ENCODE measurements at places on chromosomes 2 and 18.

DNA sequence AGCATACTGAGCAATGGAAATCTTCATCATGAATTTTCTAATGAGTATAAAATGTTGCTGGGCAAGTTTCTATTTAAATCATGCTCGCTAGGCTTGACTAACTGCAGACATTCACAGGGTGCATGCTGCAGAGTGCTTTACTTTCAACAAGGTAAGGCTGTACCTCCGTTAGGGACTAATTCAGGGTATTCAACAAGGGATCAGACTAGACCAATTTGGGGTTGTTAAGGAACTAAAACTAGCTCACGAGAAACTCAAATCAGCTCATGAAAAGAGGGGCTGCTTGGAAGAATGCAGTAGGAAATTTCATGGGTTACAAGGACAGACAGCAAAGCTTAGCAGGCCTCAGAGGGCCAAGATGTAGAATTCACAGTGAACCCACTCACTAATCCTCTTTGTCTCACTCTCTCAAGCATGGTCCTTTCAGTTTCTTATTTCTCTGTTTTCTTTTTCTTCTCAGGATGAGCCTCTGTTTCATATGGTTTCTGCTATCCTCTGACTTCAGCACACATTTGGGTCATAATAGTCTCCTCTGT, 2.2 kb downstream of the MYO3B start:
- DNase-seq = no peak

DNA sequence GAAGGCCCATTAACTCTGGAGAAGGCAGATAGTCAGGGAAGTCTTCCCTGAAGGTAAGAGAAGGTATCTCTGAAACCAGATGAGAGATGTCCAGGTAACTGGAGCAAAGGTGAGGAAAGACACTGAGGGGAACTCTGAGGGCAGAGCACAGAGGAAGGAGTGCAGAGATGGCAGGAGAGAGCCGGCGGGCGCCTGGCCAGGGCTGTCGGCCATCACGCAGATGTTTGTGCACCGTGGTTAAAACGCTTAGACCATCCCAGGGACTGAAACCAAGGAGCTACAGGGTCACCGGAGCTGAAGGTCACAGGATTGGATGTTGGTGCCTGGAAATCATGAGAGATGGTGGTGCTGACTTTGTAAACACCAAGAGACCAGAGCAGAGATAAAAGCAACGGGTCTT, 55.4 kb downstream of the LAMA1 start:
- DNase-seq = no peak

DNA sequence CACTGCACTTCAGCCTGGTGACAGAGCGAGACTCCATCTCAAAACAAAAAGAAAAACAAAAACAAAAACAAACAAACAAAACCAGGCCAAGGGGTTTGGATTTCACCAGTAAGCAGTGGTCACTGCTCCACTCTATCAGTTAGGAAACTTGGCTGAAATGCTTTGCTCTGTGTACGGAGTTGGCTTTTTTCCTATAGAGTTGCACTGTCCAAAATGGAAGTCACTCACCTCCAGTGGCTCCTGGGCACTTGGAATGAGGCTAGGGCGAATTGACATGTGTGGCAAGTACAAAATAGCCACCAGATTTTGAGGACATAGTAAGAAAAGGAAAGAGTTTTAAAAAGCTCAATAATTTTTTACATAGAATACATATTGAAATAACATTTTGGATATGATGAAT, 228.7 kb downstream of the LOXHD1 start:
- DNase-seq = no peak

DNA sequence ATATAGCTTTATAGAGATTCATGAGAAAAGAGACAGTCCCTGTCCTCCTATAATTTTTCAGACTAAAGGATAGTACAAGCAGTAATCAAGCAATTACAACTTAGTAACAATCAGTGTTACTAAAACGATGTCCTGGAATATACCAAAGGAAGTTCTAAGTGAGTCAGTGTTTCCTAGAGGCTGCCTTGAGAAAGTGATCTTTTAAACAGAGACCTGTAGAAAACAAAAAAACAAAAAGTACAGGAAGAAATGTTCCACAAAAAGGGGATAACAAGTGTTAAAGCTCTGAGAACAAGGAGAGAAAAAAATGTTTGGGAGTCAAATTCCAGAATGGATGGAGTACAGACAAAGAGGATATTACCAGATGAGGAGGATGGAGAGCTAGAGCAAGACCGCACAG, 556.4 kb downstream of the ERBB4 start:
- DNase-seq = no peak

- no peak for DNase-seq
Observed at GRCh38 chr2:8872821-8873432, 35.5 kb upstream of the KIDINS220 start.

- no peak for DNase-seq
Observed at GRCh38 chr2:69200107-69200520, 186.9 kb downstream of the GFPT1 start.

- no peak for DNase-seq
Observed at GRCh38 chr2:224646242-224646846, 61.2 kb upstream of the CUL3 start.

DNA sequence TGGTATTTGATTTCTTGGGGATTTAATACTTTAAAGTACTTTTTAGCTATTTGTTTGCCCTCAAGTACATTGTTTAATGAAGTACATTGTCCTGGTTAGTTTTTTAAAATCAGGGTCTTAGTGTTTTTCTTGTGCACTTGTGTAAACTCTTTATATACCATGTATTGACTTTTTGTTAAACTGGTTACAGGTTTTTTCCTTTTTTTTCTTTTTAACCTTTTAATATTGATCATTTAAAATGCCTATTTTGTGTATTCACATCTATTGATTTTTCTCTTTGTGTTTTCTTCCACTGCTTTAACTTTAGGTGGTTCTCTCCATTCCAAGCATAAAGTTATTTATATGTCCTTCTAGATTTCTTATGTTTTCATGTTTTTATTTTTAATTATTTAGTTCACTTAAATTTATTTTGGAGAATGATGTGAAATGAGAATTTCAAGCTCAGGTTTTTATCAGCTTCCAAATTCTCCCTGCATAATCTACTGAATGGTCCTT, 84.5 kb upstream of the MYCN start:
- DNase-seq = no peak

DNA sequence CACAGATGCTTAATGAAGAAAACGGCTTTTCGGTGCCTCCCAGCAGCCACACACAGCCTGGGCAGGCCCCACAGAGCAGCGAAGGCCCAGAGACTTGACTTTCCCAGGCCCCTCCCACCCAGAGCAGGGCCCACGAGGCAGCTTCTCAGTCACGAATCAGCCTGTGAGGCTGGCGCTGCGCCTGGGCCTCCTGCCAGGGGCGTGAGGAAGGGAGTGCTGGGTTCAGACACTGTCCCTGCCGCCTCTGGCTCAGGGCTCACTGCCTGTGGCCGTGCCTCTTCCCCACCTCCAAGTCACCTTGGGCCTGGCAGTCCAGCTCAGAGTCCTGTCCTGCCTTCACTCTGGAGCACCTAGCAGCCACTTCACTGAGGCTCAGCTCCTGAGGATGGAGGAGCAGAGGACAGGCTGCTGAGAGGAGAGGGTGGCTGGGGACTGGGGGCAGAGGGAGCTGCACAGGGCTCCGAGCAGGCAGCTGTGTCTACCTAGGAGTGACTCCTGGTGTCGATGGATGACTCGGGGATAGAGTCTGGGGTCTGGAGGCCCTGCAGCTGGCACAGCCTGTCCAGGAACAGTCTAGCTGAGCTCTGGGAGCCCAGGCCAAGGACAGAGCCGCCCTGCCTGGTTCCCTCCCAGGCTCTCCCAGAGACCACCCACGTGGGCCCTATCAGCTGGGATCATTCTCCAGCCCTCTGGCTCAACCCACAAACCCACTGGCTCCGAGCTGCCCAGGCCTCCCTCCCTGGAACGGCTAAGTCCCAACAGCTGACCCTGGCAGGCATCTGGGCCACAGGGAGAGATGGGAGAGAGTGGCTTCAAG, 36.4 kb upstream of the FOSL2 start:
- peak; percentile 28 for DNase-seq

- no peak for DNase-seq
Observed at GRCh38 chr2:195636890-195637289, 20.1 kb upstream of the SLC39A10 start.

- no peak for DNase-seq
Observed at GRCh38 chr18:68564961-68565360, 149.9 kb downstream of the TMX3 start.

DNA sequence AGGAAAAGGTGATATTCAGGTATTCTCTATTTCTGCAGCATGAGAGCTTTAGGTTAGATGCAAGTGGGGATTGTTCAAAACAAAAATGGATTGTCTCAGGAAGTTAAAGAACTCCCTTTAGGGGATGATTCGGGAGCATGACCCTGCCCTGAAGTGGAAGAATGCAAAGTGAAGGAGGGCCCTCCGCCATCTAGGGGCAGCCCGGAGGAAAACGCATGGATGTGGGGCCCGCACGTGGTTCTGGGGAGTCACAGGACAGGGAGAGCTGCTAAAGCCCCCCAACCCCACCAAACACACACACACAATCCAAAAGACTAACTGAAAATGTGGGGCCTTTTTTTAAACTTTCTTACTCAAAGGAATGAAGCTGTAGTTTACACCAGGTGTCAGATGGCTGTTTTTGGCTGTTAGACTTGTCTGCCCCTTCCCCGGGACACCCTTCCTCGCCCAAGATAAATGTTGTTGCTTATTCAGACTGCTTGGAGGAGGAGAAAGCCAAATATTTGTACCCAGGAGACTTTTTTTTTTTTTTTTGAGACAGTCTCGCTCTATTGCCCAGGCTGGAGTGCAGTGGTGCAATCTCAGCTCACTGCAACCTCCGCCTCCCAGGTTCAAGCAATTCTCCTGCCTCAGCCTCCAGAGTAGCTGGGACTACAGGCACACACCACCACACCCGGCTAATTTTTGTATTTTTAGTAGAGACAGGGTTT, 78.8 kb downstream of the HNRNPLL start:
- no peak for DNase-seq

DNA sequence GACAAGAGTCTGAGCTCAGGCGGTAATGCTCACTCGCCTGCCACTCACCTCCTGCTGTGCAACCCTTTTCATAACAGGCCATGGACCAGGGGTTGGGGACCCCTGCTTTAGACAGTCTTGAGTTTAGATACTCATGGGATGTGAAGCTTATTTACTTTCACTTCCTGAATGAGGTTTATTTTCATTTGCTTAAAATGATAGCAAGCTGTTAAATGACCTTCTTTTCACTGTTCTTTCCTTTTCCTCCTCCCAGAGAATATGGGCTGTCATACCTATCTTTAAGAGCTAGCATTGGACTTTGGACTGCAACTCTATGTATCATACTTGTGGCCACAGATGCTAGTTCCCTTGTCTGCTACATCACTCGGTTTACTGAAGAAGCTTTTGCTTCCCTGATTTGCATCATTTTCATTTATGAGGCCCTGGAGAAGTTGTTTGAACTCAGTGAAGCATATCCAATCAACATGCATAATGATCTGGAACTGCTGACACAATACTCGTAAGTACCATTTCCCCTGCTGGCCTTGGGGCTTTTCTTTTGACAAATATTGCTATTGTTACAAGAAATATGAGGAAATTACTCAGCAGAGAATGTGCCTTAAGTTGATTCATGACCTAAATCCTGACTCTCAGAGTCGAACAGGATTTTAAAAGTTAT, 168.5 kb downstream of the DPP4 start:
- no peak for DNase-seq

DNA sequence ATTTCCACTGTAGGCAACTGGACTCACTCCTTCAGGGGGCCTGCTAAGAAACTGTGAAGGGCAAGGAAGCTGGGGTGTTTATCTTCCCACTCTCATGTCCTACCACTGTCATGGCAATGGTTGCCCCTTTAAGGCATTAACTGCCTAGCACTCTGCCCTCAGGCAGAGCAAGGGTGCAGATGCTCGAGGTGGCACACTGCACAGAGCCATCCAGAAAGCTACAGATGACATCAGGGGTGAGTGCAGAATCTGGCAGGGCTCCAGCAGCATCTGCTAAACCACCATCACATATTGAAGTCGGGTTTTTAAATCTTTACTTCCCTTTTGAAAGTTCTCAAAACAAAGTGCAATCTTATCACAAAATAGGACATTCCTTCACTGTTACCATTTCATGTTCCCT, 75.4 kb downstream of the RAPGEF4 start:
- DNase-seq = no peak

- no peak for DNase-seq
Observed at GRCh38 chr2:85998071-85998991, 107.4 kb downstream of the POLR1A start.

GRCh38 chr2:109125593-109126500, 3.2 kb upstream of the SH3RF3 start:
- DNase-seq = no peak

DNA sequence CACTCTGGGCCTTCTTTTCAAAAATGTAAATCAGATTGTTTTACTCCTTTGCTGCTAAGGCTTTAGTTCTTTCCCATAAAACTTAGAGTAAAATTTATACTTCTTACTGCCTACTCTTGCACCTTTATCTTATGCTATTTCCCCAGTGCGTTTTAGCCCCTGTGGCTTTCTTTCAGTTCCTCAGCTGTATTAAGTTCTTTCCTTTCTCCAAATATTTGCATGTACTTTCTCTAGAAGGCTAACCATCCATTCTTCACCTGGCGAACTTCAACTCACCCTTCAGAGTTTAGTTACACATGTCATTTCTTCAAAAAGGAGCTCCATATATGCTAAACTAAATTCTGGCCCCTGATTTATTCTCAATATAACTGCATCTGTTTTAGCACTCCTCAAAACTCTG, 160.7 kb downstream of the FSHR start:
- DNase-seq = no peak

GRCh38 chr2:155546721-155547555, 785.6 kb downstream of the NR4A2 start:
- no peak for DNase-seq

GRCh38 chr2:72263776-72264060, 116.1 kb upstream of the CYP26B1 start:
- DNase-seq = no peak

GRCh38 chr2:218028562-218029348, 26.0 kb upstream of the TNS1 start:
- no peak for DNase-seq

- peak; percentile 14 for DNase-seq
Observed at GRCh38 chr18:56637711-56638231, 621 bp downstream of the TXNL1 start.

- DNase-seq = no peak
Observed at GRCh38 chr2:118582058-118582457, 265.4 kb downstream of the EN1 start.

- DNase-seq = no peak
Observed at GRCh38 chr18:48775372-48776155, 175.2 kb downstream of the SMAD7 start.

DNA sequence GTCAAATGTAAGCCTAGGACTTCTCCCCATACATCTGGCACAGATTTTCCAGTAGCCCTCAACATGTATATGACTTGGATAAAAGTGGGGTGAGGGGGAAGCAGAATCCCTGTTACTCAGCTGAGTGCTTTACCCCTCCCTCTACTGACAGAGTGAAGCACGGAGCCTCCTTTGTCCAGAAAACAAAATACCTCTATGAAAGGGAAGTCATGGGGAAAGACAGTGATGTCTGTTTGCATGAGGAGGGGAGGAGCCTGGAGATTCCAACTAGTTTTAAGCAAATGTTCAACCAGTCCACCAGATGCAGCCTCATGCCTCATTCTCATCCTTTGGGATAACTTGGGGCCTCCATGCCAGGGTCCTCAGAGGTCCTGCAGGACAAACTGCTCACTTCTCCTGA, 203.9 kb downstream of the SMAD2 start:
- no peak for DNase-seq
